ENCODE measurements at places on chromosomes 6 and 20.

- DNase-seq = no peak
Measured at GRCh38 chr6:170013815-170014214, 262.4 kb downstream of the ERMARD start.

- DNase-seq = no peak
Measured at GRCh38 chr6:73123632-73124329, 101.5 kb downstream of the KHDC1L start.

GRCh38 chr6:111669326-111669725 lies 63.6 kb upstream of the TRAF3IP2 start:
- DNase-seq = no peak

DNA sequence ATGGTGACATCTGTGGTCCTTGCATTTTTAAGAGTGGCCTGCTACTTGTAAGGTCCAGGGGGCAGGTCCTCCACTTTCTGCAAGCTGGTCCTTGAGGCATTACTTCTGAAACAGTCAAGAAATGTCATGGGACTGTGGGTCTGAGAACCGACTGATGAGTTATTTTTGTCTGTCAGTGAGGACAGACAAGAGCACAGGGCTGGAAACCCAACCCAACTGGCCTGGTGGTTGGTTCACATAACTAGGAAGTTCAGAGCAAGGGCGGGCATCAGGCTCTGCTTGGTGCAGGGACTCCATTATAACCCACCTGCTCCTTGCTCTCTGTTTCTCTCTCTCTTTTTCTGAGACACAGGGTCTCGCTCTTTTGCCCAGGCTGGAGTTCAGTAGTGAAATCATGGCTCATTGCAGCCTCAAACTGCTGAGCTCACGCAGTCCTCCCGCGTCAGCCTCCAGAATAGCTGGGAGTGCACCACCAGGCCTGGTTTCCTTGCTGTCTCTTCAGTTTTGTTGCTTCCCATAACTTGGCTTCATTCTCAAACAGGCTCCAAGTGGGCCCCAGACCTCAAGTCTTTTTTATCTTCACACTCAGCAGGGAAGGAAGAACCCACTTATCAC lies 9.2 kb downstream of the CST3 start:
- no peak for DNase-seq

DNA sequence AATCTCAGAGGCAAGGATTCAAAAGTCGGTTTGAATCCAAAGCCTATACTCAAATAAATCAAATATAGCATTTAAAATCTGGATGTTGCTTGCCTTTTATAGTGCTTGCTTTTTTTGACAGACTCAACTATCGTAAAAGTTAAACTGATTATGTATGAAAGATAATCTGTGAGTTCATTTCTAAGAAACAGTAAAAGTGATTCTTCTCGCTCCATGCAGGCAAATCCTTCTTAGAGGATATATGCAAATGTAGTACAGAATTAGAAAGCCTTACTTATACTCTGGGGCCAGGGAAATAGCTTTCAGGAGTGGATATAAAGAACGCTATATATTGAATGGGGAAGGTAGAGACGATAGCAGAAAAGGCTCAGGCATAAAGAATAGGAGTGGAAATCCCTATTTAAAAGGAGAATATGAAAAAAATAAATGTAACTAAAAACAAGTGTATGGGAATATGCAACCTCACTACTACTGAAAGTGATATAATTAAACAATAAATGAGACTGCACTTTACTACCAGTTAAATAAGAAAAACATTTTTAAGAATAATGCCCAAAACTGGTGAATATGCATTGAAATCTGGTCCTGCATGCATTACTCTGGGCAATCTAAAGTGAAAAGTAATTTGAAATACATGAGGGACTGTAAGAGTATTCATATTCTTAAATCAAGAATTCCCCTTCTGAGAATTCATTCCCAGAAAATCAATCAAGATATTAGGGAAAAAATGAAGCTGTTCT lies 361.8 kb upstream of the PLCB4 start:
- no peak for DNase-seq
